ENCODE measurements at places on chromosomes 5 and 9.

DNA sequence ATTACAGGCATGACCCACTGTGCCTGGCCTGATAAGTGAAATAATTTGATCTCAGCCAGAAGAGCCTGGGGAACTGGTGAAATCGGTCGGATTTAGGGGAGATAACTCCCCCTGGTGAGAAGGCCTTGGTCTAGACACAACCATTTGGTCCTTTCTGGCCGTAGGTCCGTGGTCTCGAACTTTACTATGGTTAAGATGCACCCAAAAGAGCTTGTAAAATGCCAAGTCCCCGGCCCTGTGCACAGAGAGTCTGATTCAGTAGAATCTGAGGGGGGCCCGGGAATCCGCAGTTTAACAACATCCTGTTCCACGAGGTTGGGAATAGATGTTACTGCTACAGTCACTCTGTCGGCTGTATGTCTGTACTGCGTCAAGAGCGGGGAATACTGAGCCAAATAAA is 140.7 kb downstream of the C9orf50 start:
- no peak for DNase-seq

DNA sequence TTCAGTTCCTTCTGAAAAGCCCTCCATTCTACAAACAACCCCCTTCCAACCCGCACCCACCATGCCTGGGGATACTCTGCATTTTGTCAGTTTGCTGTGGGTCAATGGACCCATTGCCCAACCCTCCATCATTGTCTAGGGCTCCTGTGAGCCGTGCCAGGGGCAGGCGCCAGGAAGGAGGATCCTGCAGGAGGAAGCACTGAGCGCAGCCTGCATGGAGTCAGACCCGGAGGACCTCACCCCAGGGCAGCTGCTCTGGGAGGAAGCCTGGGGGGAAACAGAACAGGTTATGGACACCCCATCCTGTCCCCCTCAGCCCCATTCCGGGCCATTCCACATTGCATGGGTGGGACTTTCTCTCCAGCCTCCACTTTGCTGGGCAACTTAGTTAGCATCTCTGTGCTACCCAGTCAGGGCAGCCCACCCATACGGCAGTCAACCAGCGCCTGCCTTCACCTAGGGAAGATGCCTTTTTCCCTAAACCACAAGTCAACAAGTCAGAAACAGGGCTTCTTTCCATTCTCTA is 48.6 kb upstream of the VDAC1 start:
- no peak for DNase-seq

GRCh38 chr9:106324591-106325280 is 538.2 kb upstream of the ZNF462 start:
- DNase-seq = no peak

DNA sequence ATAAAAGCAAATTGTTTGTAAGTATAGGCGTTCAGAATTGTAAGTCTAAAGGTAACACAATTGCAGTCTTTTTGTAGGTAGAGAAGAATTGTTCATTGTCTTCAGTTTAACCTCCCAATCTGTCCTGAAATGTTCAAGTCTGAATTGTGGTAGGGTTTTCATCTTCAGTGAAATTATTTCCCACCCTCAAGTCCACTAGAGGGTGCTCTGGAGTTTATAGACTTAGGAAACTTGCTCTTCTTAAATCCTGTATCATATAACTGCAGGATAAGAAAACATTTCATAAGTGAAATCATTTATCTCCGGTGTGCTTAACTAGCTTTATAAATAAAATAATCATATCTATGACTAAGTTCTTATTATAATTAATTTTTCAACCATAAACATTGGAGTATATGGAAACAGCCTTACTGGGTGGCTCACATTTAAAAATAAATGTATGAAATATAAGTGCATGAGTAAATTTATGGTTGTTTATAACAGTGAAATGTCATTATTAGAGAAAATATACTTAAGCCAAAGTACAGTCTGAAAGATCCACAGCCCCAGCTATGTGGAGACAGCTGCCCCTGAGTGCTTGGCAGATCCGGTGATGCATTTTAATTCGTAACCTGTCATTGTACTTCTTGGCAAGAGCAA is 182.4 kb upstream of the OTULINL start:
- DNase-seq = peak; percentile 91

GRCh38 chr5:133285583-133286021 is 233.8 kb downstream of the HSPA4 start:
- DNase-seq = no peak

DNA sequence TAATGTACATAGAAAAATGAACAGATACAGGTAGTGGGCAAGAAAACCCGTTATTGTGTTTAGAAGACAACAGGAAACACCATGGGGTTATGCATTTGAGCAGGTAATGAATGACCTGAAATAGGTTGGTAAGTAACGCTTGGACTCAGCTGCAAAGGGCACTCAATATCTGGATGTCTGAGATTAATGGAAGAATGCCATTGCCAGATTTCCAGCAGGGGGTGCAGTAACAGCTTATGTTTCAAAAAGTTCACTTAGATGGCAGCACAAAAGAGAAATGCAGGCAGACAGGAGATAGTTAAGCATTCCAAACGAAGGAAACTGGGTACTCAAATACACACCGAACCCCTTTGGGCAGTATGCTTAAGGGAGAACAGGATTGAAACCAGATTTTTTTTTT is 285.5 kb upstream of the VLDLR start:
- no peak for DNase-seq

DNA sequence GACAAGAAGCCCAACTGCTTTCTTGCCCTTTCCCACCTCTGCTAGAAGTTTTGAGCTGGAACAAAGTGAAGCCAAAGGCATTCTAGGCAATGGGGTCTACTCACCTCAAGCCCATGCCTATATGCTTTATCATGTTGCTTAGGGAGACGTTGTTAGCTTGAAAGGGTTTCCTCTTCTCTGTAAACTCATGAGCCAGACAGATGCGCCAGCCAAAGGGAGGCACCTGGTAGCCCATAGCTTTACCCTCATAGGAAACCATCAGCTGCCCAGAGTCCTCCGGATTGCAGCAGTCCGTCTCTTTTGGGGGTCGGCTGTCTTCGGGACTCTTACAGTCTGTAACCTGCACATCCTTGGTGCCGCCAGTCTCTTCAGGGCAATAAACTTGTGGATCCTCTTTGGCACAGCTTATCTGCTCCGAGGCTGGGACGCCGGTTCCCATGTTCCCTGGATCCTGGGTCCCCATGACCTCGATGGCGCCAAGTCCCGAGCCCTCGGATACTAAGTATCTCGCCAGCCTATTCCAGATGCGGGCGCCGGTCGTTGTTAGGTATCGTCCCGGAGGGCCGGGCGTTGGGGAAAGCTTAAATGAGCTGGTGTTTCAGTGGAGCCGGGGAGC is 678 bp downstream of the GBA2 start:
- no peak for DNase-seq
